ENCODE measurements at places on chromosomes 4 and X.

- no peak for DNase-seq
These were observed 287.6 kb upstream of the TAPT1 start for GRCh38 chr4:16513876-16514275.

GRCh38 chr4:13151194-13151593, 332.9 kb downstream of the RAB28 start:
- no peak for DNase-seq

DNA sequence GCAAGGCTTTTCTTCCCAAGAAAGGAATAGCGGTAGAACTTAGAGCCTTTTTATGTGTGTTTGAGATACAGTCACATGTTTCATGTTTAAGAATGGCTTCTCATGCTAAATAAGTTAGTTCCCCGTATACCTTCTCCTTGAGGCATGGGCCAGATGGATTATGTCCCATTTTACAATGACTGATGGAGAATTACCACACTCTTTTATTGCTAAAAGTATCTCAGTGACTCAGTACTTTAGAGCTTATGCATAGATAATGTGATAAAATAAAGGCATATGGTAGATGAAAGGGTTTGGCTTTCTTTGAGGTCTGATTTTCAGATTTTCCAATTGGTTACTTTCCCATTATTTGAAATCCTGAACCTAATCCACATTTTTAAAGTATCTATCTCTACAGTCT, 121.8 kb upstream of the BMPR1B start:
- no peak for DNase-seq

DNA sequence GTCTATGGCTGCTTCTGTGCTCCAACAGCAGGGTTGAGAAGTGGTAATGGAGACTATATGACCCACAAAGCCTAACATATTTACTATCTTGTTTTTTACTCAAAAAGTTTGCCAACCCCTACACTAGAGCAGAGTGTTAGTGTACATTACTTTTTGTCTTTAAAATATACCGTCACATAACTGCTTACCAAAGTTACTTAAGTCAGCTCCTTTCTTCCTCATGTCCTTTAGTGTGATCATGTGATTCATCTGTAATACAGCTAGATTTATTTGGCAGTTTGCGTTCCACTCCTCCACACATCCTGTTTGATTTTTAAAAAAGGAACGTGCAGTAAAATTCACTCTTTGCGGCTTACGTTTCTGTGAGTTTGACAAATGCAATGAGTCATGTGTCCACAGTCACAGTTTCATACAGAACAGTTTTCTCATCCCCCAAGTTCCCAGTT, 162.4 kb upstream of the GPRIN3 start:
- no peak for DNase-seq

DNA sequence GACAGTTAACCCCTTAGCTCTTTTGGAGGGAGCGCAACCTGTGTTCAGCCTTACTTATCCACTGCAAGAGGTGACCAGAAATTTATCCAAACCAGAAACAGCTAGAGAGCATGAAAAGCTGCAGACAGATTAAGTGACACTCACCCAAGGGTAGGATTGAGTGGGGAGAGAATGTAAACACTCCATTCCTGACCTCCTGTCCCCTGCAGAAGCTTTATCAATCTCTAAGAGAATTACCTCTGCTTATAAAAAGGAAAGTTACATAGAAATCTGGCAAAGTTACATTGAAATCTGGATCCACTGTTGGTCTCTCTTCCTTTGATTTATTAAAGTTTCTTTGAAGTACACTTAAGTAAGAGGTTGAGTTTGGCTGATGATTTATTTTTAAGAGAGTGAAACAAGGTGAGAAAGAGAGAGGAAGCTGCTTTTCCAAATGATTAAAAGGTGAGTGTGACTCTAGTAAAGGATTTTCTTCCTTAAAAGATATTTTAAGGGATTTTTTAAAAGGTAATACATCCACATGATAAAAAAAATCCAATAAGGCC, 112.3 kb downstream of the ANAPC4 start:
- DNase-seq, result no peak
